ENCODE measurements at places on chromosomes 4 and X.

DNA sequence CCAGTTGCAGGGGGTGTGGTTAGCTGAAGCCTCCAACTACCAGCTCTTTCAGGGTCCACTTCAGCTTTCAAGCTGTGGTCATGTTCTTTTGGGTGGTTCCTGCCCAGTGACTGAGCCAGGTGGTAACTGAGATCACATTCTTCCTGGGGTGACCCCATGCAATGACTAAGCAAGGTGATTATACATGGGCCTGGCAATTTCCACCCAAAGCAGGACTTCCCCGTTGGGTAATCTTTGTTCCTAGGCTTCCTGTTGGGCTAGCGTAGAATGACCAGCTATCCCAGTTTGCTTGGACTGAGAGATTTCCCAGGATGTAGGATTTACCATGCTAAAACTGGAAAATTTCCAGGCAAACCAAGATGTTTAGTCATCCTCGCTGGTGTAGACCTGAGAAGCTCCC is 18.4 kb upstream of the MAGEB17 start:
- DNase-seq, result no peak

- DNase-seq, result no peak
Measured at GRCh38 chr4:29571322-29571721, 1148.8 kb upstream of the PCDH7 start.

GRCh38 chr4:164438321-164438720 is 315.6 kb upstream of the SMIM31 start:
- no peak for DNase-seq

GRCh38 chr4:143609492-143609891 is 91.0 kb downstream of the FREM3 start:
- no peak for DNase-seq

- no peak for DNase-seq
Measured at GRCh38 chr4:57490520-57491255, 380.5 kb upstream of the IGFBP7 start.

DNA sequence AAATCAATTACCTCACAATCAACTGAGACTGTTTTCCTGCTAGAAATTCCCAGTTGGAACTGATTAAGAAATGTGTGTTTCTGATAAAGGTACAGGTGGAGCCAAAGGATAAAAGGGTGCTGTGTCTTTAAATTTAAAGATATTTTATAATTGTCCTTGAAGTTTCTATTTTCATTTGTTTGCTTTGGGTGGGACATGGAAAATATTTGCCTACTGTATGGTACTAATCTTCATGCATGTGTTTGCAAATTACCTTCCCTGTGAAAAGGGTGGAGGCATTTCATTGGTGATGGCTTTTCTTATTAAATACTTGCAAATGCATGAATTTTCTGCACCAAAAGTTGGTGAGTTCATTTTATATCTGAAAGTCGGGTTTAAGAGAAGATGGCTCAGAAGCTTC is 215.9 kb downstream of the RELL1 start:
- no peak for DNase-seq

GRCh38 chrX:38804682-38805431 is 3.6 kb downstream of the MID1IP1 start:
- peak; percentile 41 for DNase-seq

GRCh38 chr4:92265021-92265420 is 38.7 kb upstream of the GRID2 start:
- no peak for DNase-seq

DNA sequence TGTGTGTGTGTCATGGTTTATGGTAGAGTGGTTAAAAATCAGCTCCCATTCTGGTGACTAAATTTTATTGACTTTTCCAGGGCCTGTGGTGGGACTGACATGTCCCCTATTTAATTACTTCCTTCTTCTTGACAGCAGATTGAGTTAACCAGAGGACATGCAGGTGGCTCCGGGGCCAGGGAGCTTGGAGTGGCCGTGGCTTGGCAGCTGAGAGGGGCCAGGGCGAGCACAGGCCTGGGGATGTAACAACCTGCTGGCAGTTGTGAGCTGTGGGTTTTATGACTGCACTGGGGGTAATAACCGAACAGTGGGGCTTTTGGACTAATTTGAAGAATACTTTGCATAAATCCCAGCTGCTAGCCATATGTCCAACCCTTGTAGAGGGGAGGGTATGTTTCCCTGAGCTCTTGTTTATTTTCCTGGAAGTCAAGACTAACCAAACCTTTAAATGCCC is 186.0 kb downstream of the MID1IP1 start:
- DNase-seq, result no peak

GRCh38 chr4:59539401-59539800 is 1660.7 kb upstream of the ADGRL3 start:
- DNase-seq, result no peak

DNA sequence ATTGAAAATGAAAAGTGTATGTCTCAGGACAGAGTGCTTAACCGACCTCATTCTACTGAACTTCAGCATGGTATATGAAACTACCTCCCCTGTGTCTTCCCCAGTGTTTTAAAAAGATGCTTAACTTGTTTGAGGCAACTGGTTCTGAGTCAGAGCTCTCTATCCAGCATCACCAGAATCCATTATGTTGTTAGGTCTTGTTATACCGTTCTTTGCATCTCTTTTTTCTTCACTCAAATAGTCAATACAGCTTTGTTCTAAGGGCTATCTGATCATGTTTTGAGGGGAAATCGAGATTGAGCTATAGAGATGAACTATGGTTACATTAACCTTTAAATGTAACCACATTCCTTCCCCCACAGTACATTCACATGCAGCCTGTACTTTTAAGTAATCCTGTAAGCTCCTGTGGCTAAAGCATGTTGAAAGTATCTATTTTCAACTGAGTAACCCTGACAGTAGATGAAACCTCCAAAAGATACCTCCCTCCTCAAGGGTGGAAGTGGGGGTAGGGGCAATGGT is 514.4 kb downstream of the RPA4 start:
- DNase-seq, result no peak

DNA sequence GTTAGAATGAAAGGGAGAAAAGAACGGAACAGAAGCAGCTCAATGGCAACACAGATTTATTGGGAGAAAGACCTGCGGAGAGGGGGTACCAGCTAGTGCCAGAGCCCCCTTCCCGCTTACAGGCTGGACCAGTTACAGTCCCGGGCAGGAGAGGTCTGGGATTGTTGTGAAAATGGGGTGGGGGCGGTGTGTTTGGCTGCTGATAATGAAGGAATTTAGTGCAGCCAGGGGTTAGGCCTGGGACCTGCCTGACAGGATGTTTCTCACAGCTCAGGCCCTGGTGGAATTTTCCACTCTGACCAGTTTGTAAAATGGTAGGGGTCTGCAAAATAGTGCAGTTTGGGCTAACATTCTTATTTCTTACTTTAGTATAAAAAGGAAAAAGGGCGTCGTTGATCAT is 75.4 kb upstream of the SPIN4 start:
- no peak for DNase-seq

GRCh38 chrX:39921838-39922237 is 175.9 kb downstream of the BCOR start:
- DNase-seq, result no peak

DNA sequence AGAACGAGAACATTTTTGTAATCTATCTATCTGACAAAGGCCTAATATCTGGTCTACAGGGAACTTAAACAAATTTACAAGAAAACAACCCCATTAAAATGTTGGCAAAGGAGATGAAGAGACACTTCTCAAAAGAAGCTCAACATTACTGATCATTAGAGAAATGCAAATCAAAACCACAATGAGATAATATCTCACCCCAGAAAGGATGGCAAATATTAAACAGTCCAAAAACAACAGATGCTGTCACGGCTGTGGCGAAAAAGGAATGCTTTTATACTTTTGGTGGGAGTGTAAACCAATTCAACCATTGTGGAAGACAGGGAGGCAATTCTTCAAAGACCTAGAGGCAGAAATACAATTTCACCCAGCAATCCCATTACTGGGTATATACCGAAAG is 2284.8 kb downstream of the ARAP2 start:
- no peak for DNase-seq

- no peak for DNase-seq
Measured at GRCh38 chr4:159298502-159298901, 195.6 kb downstream of the RAPGEF2 start.

GRCh38 chr4:155591738-155592143 is 74.9 kb upstream of the GUCY1A1 start:
- DNase-seq, result no peak

- DNase-seq, result no peak
Measured at GRCh38 chrX:43717161-43717560, 61.1 kb downstream of the MAOA start.

- DNase-seq, result no peak
Measured at GRCh38 chr4:147354237-147354636, 126.7 kb upstream of the EDNRA start.

DNA sequence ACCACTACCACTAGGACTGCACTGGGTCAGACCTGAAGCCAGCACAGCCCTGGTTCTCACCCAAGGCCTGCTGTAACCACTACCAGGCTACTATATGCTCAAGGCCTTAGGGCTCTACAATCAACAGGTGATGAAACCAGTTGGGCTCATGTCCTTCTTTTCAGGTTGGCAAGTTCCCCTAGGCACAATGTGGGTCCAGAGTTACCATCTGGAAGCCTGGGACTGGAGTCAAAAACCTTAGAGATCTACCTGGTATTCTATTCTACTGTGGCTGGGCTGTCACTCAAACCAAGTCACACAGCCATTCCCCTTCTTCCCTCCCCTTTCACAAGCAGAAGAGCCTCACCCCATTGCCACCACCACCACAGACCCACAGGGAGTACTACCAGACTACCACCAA is 175.6 kb downstream of the RELL1 start:
- no peak for DNase-seq

All from activated CD8-positive, alpha-beta memory T cell treated with anti-CD3 and anti-CD28 coated beads, Interleukin-2, amount 50 U/mL, for 4 hours (primary cell).